ENCODE measurements at places on chromosomes 13 and 19.
A peak's percentile ranks its signal among the peaks of the same experiment; 100 is the strongest.

DNA sequence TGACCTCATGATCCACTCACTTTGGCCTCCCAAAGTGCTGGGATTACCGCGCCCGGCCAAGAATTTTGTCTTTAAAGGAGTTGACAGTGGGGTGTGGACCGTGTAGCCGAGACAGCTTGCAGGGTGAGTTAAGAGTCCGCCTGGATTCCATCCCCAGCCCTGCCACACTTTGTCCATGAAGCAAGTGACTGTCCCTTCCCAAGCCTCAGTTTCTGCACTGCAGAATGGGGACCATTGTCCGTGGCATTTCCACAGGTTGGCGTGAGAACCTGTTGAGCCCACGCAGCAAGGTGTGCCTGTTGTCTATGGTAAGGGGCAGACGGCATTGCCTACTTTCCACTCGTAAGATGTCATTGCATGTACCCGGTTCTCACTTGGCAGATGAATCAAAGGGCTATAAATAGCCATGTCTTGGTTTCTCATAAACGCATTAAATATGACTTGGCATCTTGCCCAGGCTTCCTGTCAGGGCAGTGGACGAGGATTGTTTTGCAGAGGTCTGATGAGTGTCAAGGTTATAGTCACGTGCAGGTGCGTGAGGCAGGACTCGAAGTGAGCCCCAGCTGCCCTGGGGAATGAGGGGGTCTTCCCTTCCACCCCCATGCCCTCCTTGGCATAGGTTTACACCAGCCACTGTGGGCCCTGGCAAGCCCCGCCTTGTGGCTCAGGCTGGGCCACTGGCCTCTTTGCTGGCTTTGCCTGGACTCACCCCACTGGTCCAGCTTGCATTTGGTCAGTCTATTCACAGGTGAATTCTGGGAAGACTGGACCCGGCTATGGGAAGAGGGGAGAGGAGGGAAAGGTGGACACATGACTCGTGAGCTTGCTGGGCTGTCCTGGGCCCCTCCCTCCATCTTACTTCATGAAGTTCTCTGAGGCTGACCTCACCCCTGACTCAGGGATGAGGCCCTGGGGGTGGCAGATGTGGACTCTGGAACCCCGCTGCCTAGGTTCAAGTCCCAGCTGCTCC is 14.6 kb downstream of the FAM187B start:
- peak; percentile 69 for DNase-seq

DNA sequence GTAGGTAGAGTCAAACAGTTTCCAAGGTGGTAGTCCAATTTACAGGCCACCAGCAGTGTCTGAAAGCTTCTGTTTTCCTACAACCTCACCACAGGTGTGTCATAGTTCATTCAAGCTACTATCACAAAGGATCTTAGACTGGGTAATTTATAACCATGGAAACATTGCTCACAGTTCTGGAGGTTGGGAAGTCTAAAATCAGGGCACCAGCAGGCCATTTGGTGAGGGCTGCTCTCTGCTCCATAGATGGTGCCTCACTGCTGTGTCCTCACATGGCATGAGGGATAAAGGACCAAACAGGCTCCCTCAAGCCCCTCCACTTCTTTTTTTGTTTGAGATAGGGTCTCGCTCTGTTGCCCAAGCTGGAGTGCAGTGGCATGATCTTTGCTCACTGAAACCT is 60.6 kb downstream of the ING1 start:
- DNase-seq = no peak

- DNase-seq = no peak
These were observed 323.1 kb downstream of the ZNF536 start for GRCh38 chr19:30695171-30695875.

- DNase-seq = peak; percentile 96
These were observed 7.3 kb downstream of the C19orf53 start for GRCh38 chr19:13781547-13781946.

DNA sequence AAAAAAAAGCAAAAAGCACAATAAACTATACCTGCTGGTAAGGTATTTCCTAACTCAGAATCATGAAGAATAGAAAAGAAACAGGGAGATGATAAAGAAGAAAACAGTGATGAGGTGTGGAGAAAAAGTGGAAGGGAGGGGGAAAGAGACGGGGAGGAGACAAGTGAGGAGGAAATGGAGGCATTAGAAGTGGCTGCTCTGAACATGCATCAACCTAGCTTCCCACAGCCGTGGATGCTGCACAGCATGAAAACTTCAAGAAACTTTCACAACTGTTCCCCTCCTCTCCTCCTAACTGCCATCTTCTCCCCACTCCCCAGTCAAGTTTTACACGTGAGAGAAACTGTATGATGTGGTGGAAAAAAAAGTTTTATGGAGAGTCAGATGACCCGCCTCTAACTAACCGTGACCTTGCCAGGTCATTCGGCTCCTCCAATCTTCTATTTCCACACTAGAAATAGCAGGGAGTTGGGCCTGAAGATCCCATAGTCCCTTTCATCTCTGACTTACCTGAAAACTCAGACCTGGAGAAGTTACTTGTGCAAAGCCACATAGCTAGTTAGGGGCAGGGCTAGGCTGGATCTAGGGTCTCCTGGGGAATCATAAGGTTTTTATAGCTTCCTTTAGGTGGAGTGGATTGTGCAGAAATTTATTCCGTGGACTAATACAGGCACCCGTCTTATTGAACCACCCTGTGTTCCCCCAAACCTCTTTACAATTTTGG is 461.9 kb downstream of the KLF5 start:
- DNase-seq = no peak

DNA sequence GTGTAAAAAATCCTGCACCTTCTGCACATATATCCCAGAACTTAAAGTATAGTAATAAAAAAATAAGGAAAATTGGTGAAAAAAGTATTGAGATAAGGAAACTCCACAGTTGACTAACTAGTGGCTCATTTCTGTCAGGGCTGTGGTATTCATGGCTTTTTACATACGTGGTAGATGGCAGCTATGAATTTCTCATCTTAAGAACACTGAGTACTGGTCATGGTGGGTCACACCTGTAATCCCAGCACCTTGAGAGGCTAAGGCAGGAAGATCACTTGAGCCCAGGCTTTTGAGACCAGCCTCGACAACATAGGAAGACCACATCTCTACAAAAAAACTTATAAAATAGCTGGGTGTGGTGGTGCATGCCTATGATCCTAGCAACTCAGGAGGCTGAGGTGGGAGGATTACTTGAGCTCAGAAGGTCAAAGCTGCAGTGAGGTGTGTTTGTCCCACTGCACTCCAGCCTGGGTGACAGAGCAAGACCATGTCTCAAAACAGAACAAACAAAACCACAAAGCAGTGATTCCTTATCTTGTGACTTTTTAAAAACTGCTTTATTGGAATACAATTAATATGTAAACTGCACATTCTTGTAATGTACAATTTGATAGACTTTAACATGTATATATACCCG is 16.8 kb downstream of the SLAIN1 start:
- no peak for DNase-seq

- DNase-seq = no peak
These were observed 152.2 kb upstream of the PRR20A start for GRCh38 chr13:56988543-56988942.

- no peak for DNase-seq
These were observed 1.5 kb downstream of the PHF11 start for GRCh38 chr13:49497272-49497671.

DNA sequence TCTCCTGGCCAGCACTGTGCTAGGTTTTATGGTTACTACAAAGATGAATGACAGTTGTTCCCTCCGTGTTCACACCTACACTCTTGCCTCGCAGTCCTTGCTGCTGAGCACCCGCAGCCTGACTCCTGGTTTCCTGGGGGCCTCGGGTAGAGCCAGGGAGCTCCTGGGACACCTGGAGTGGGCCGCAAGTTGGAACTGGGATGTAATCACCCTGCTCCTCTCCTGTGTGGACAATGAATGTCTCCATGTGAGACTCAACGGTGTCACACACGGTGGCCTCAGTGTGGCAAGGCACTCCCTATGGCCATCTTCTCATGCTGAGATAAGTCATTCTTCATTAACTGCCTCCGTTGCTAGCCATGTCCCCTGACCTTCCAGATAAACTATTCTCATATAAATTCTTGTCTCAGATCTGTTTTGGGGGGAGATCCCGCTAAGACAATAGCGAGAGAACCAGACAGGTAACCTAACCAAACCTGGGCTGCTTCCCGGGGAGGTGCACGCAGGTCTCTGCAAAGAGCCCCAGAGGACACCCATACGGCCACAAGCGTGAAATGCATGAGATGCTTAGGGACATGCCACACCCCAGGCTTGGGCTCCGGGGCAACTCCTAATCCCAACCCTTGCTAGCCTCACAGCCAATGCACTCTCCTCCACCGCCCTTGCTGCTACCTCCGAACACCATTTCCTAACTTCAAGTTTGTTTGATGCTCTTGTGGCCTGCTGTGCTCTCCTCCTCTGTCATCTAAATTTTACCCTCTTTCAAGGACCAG is 87.2 kb upstream of the IRS2 start:
- DNase-seq = no peak

DNA sequence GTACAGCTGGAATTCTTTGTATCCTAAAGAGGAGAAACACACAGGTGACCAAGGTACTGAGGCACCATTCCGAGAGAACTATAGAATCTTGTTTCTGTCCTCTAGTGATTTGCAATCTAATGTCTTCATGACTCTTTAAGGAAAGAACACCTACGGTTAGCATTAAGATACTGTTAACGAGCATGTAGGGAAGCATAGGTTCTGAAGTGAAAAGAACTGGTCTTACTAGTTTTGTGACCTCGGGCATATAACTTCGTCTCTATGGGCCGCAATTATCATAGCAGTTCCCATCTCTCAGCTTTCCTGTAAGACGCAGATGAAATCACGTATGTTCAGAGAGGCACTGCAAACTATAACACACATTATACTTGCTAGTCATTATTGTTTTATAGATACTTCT is 193.0 kb upstream of the NBEA start:
- DNase-seq = no peak

DNA sequence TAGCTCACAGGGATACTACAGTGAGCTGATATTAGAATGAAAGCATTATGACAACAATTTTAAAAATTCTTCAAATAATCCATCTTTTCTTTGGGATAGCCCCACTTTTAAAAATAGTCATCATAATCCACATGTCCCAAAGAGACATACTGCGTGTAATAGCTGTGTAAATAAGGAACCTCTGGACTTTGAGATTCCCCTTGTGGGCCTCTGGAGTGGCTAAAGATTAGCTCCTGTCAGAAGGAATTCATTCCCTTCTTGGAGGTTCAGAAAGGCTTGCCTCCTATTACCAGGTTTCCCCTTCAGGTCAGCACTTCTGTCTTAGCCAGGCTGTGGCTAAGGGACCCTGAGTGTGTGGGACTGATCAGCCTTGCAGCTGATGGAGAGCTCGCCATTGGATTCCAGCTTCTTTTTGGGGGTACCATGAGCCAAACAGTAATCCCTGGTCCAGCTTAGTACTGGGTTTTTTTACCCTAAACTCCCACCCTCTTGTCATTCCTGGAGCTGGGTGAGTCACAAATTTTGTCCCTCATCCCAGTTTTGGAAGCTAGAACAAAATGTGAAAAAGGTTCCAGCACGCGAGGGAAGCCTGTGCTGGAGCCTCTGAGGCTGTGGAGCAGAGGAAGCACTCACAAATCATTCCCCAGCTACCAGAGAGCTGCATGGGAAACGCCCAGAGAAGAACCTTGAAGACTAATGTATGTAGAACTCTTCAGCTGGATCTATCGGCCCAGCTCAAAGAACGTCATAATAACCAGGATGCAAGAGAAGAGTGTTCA is 96.7 kb downstream of the RNASEH2B start:
- peak; percentile 65 for DNase-seq

DNA sequence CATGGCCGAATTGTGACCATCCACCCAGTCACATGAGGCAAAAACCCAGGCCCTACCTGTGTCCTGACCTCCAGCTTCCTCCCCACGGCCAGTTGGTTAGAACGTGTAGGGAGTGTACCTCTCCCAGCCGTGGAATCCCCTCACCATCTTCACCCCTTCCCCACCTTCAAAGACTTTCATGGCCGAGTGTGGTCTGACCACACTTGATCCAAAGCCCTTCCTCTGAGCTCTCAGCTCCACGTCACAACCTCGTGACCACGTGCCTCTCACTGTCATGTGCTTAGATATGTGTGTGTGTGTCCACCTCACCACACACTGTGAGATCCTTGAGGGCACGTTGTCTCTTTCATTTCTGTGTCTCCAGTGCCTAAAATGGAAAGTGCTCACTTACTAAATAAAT is 48.6 kb upstream of the UBE2L5 start:
- DNase-seq = no peak

GRCh38 chr19:51822325-51822724 is 27.4 kb downstream of the FPR3 start:
- DNase-seq = peak; percentile 62

GRCh38 chr13:43085545-43085944 is 62.2 kb downstream of the DNAJC15 start:
- peak; percentile 54 for DNase-seq

DNA sequence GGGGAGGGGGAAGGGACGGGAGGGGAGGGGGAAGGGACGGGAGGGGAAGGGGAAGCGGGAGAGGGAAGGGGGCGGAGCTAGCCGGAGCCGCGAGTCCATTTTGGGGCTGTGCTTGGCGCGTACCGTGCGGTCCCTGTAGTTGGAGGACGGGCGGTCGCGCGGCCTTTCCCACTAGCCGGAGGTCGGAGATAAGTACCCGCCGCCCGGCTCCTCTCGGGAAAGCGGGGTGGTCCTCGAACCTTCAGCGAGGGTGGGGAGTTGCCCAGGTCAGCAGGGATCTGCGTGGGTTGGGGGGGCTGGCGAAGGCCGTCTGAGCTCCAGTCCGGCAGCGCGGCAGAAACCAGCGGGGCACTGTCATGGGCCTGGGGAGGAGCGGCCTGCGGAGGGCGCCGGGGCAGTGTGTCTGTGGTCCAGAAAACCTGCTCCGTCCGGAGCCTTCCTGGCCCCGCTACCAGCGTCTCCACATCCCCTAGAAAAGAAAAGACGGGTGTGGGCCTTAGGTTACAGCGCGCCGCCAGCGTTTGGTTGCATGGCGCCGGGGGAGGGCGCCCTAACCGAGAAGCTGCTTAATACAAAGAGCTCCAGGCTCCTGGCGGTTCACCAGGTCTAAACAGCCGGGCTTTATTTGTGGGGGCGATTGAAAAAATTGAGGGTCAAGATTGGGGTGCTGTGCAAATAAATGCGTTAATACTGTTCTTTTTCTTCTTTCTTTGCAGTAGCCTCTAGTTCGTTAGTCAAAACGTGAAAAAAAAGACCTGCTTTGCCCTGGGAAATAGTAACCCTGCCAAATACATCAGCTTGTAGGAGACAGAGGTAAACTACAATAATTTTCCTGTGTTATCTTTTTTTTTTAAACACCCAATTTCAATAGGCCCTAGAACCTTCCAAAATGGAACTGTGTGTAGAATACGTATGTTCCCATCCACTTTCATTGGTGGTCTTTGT is at the start of gene TRIM13:
TSS of gene TRIM13 (plus strand) at position 92 of the 945 bp plus-strand sequence. CDS start 14,899 bp downstream, outside the sequence.
- DNase-seq = peak; percentile 96

- no peak for DNase-seq
These were observed 498.0 kb downstream of the DIAPH3 start for GRCh38 chr13:59665732-59666131.

GRCh38 chr19:53132141-53132991 is at the start of gene ZNF415:
Gene ZNF415, minus strand, starts transcription at chr19:53132910. Its CDS starts 10,234 bp downstream, at chr19:53122676.
- DNase-seq = peak; percentile 96

GRCh38 chr13:114315074-114315785 is 927 bp downstream of the CHAMP1 start:
- DNase-seq = no peak

GRCh38 chr19:36688058-36688457 is 646 bp downstream of the ZNF567 start:
- DNase-seq = peak; percentile 10

Data from GM23248 (cell line).